SW480 (cell line): ENCODE measurements at places on chromosomes 4 and X.

DNA sequence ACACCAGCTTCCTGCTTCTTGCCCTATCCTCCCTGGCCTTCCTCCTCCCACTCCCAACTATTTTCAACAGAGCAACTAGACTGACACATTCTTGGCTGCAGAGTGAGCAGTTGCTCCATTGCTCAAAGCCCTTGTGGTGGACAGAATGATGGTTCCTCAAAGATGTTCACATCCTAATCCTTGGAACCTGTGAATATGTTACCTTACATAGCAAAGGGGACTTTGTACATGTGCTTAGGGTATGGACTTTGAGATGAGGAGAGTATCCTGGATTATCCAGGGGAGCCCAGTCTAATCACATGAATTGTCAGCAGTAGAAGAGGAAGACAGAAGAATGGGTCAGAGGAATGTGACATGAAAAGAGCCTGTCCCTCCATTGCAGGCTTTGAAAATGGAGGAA is 24.9 kb upstream of the HOPX start:
- DNase-seq: no peak

- DNase-seq: no peak
These were observed 37.4 kb downstream of the PPA2 start for GRCh38 chr4:105436414-105436813.

GRCh38 chr4:108051343-108051742 is 61.7 kb downstream of the HADH start:
- peak; percentile 80 for DNase-seq

GRCh38 chrX:129690435-129690834 is 35.7 kb upstream of the APLN start:
- DNase-seq: no peak

- peak; percentile 48 for DNase-seq
These were observed 41.6 kb upstream of the XIAP start for GRCh38 chrX:123818243-123818642.

GRCh38 chr4:67556436-67556835 is 2.1 kb upstream of the STAP1 start:
- no peak for DNase-seq

GRCh38 chr4:67204441-67204840 is 340.9 kb downstream of the CENPC start:
- DNase-seq: no peak

DNA sequence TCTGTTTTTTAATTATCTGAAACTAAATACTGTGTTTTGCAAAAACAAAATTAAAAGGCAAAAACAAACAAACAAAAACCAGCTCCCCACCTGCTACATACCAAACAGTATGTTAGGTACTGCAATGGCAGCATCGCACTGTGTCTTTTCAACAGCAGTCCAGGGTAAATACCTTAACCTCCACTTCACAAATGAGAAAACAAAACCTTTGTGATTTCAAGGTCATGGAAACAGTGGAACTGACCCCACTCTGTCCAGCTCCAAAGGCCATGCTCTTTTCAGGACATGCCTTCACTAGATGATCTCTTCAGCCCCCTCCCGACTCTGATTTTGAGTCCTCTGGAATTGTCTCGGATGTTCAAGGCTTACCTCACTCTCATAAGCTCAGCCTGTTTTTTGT is 183.4 kb downstream of the CBR4 start:
- no peak for DNase-seq

- no peak for DNase-seq
These were observed 11.8 kb upstream of the SPON2 start for GRCh38 chr4:1183985-1184773.

DNA sequence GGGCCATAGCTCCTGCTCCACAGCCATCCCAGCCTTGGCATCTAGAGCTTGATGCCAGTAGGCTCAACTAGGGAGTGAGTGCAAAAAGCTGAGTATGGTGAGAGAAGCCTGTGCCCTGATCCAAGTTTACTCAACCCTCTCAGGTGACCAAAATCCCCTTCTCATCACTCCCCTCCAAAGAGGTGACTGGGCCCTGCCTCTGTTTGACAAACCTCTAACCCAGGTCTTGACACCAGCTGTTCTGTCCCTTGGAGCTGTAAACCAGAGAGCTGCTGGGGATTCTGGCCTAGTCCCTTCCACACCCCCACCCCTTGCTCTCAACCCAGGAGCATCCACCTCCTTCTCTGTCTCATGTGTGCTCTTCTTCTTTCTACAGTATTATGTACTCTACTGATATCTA is 73.5 kb downstream of the MSN start:
- no peak for DNase-seq

DNA sequence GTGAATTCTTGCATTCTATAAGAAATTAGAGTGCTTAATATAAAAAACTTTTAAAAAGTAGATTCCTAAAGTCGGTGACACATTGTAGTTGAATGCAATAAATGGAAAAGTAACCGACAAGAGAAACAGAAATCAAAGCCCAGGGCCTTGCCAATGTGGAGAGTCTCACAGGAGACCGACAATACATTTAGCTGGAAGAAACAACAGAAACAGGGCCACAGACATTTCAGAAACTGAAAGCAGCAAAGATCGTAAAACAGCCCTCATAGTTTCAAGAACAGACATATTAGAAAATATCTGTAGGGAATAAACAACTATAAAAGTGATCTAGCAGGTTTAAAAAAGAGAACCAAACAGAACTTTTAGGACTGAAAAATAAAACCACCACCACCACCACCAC is 49.5 kb downstream of the STAP1 start:
- DNase-seq: no peak

GRCh38 chr4:102454268-102454667 is 46.9 kb upstream of the NFKB1 start:
- DNase-seq: no peak

DNA sequence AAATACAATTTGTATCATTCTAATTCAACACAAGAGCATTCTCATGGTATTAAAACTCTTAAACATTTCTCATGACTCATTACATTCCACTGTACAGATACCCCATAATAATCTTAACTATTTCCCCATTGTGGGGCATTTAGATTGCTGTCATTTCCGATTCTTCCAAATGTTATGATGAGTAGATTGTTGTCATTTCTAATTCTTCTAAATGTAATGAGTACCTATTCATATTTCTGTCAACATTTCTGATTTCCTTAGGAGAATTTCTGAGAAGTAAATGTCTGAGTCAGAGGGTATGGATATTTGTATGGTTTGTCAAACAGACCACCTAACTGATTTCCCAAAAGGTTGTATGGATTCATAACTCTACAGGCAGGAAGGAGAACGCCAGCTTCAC is 8.3 kb downstream of the S100G start:
- no peak for DNase-seq

DNA sequence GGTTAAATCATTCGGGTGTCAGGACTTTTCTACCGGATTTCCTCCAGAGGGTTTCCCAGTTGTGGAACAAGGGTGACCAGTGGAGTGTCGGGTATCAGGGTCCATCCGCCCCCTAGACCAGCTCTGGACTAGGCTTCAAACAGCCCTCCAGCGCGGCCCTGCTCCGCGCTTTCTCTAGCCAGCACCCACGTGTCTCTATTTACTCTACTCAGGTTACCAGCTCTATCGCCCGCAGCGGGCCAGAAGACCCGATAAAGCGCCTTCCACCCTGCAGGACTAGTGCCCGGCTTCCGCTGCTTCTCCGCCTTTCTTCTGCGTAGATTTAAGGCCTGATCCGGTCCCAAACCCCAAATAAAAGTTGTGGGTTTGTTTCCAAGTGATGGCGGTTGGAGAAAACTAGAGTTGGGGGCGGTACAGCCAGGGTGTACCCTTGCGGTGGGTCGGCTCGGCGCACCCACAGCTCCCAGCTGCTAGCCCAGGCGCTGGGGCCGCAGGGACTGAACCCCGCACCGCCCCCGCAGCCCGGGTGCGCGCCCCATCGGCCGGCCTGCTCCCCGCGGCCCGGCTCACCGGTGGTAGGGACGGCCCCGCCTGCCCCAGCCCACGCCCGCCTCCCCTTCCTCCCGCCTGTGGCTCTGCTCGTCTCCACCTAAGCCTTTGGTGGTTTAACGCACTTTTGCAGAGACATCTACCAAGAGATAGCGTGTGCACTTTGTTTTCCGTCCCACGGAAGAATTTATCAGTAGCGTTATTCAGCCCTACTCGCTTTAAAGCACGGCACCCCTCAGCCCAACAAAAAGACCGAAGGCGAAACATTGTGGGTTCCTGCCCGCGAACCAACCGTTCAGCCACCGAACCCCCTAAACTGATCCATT is 2.1 kb downstream of the LEF1 start:
- DNase-seq: peak; percentile 69
